ENCODE measurements at places on chromosomes 11 and 22.

DNA sequence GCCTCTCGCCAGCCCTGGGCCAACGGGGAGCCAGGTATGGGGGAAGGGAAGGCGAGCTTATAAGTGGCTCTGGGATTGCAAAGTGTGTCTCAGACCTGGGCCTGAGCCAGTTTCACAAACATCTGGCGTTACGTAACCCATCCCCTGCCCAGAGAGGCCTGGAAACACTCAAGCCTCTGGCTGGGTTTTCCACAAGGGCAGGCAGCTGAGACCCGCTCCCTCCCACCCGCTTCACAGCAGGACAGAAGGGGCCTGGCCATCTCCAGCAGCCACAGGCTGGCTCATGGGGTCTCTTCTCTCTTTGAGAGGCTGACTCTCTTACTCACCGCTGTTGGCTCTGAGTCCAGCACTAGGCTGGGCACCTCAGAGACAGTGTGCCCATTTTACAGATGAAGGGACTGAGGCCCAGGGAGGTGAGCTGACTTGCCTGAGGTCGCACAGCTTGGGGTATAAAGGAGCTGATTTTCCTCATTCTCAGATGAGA is 44.5 kb downstream of the TRIOBP start:
- no peak for DNase-seq

GRCh38 chr11:19728436-19728835 is 15.8 kb downstream of the NAV2 start:
- DNase-seq = no peak

DNA sequence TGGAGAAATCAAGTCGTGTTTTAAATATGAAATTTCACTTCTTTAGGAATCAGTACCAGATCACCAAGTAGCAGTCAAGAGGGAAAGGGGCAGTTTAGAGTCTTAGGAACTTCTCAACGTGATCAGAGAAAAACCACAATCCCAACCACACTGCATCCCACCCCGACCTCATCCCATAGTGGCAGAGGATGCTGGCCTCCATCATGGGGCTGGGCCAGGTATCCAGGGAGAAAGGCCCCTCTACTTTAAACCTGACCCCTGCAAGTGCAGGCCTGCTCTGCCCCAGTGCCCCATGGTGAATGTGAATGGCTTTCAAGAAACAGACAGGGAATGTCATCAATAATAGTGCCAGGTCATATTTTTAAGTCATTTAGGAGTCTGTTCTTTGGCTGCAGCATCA is 12.1 kb downstream of the CHST1 start:
- no peak for DNase-seq

DNA sequence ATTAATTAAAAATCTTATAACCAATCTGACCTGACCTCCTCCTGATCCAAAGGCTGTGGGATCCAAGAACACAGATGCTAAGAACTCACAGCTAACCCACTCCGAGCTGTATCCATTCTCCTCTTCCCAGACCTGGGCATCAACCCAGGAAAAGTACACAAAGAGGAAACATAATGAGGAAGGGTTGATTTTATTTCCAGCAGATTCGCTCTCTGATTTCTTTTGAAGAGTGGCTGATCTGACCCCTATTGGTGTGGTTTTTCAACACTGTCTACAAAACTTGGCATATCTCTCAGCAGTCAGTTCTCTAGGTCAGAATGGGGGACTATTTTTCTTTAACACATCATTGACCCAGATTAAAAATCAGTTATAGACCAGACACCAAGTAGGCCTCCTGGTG is 201.9 kb upstream of the UBASH3B start:
- DNase-seq = no peak

DNA sequence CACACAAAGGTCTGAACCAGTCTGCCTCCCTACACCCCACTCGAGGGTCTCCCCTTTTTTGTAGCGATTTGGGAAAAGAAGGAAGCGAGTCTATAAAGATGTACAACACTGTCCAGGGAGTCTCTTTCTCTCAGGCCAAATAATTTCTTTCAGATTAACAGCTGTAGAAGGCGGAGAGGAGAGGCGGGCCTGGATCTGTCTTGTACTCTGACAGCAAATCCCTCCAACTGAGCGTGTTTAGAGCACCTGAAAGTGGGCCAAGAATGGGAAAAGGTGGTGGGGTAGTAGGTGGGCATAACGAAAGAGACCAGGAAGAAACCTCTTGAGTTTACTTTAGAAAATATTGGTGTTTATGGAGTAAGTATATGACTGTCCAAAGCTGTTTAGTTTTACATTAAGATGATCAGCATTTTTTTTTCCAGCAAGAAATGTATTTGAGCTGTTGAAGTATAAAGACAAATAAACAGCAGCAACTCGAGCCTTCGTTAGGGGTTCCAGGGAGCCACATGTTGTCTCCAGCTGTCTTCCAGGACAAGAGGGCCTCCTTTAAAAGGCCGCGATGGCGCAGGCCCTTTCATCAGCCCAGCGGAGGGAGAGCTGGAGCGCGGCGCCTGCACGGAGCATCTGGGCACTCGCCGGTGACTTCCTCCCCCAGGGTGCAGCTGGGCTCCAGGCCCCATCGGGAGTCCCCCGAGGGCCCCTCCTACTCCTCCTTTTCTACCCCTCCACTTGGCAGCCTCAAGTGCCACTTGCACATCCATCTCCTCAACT is 34.9 kb downstream of the SCUBE1 start:
- DNase-seq = no peak

- no peak for DNase-seq
Measured at GRCh38 chr11:117437791-117438130, 110.1 kb downstream of the CEP164 start.

- DNase-seq = no peak
Measured at GRCh38 chr11:33656768-33657167, 43.9 kb downstream of the C11orf91 start.

- DNase-seq = no peak
Measured at GRCh38 chr22:43823353-43823908, 11.3 kb upstream of the EFCAB6 start.

- no peak for DNase-seq
Measured at GRCh38 chr11:94675239-94675638, 92.9 kb upstream of the AMOTL1 start.

DNA sequence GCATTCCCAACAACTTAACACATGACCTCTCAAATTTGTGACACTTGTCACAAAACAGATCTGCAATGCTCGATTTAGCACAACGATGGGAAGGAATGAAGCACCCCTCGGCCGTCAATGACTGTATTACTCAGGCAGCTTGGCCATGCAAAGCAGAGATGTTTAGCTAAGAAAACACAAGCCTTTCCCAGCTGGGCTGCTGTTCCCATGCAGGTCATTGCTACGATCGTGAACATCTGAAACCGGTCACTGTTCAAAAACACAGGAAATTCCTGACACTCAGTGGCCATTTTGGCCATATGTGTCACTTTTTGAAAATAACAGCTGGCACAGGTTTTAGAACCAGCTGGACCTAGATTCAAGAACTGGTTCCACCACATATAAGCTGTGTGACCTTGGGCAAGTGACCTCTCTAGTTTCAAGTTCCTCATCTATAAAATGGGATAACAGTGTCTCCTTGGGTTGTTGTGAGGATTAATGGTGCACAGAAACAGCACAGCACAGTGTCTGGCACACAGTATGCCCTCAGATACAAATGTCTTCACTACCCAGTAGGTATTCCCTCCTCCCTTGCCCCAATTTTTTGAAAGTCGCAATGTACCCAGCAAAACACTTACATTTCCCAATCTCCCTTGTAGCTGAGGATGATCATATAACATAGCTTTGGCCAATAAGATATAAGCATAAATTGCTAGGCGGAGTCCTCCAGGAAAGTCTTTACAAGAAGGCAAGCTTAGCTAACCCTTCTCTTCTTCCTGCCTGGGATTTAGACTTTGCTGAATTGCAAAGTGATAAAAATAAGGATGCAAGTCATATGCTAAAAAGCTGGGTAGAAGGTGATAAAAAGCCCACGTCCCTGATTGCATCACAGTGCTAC is 93.1 kb downstream of the C11orf58 start:
- no peak for DNase-seq

GRCh38 chr11:73761403-73761945 is 600 bp upstream of the RAB6A start:
- no peak for DNase-seq

DNA sequence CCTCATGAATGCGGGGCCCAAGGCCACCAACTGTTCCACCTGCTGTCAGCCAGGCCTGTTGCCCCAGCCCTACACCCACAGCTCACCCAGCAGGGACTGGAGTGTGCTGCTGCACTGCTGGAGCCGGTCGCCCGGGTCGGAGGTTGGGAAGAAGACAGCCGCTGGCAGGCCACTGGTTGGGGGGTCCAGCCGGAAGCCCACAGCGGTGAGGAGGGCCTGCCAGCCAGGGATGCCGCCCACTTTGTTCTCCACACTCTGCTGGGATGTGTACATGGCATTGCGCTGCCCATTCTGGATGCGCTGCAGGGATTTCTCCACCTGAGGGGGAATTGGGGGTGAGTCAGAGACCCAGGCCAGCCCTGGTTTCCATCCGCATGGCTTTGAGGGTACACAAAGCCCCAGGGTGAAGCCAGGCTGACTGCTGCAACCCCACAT is 74.2 kb upstream of the PITPNB start:
- DNase-seq = no peak

GRCh38 chr11:41714101-41714500 is 254.6 kb upstream of the LRRC4C start:
- no peak for DNase-seq

DNA sequence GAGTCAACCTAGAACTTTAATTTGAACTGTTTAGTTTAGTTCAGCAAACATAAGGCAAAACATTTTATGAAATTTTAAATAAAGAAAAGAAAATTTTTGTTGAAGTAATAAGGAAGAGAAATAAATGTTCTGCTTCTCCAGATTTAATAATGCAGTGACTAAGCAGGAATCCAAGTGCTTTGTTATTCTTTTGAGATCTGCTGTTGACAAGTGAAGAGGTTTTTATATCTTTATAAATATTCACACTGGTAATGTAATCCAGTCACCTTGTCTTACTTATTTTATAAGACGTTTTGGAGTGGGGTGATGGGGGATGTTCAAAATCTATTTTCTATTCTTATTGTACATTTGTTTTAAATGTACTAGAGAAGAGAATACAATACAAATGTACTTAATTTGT is 725.9 kb upstream of the CCDC179 start:
- DNase-seq = no peak

- no peak for DNase-seq
Measured at GRCh38 chr11:556662-557256, 3.8 kb downstream of the LMNTD2 start.

All from CMK (cell line).